ENCODE measurements at places on chromosomes 6 and 20.

- no peaks in the 10 kb centered on the region for H3K36me3 ChIP-seq
- peak; percentile 72 for DNase-seq
- H3K27me3 ChIP-seq: no peaks in the 10 kb centered on the region
- H3K4me3 ChIP-seq: no peak overlapping the region
- peaks cover 56% of the 10 kb centered on the region for H3K4me1 ChIP-seq
Observed at GRCh38 chr6:5761370-5761769, 245.4 kb downstream of the NRN1 start.

- H3K36me3 ChIP-seq: no peaks in the 10 kb centered on the region
- peaks cover 20% of the 10 kb centered on the region for H3K4me1 ChIP-seq
- DNase-seq: peak; percentile 92
Observed at GRCh38 chr6:158043586-158044524, 62.2 kb downstream of the SYNJ2 start.

DNA sequence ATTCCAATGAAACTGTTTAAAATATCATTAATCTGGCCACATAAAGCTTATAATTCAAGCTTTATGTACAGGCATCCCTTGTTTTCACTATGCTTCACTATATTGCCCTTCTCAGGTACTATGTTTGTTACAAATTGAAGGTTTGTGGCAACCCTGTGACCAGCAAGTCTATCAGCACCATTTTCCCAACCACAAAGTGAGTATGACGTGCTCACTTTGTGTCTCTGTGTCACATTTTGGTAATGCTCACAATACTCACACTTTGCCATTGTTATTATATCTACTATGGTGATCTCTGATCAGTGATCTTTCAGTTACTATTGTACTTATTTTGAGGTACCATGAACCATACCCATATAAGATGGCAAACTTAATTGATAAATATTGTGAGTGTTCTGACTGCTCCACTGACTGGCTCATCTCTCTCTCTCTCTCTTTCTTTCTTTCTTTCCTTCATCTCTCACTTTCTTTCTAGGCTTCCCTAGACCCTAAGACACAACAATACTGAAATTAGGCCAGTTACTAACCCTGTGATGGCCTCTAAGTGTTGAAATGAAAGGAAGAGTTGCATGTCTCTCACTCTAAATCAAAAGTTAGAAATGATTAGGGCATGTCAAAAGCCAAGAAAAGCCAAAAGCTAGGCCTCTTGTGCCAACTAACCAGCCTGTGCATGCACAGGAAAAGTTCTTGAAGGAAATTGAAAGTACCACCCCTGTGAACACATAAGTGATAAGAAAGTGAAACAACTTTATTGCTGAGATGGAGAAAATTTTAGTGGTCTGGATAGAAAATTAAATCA is 227.9 kb downstream of the BCAS1 start:
- no peak overlapping the region for H3K27ac ChIP-seq
- no peaks in the 10 kb centered on the region for H3K27me3 ChIP-seq
- no peaks in the 10 kb centered on the region for H3K4me1 ChIP-seq
- no peak for DNase-seq

DNA sequence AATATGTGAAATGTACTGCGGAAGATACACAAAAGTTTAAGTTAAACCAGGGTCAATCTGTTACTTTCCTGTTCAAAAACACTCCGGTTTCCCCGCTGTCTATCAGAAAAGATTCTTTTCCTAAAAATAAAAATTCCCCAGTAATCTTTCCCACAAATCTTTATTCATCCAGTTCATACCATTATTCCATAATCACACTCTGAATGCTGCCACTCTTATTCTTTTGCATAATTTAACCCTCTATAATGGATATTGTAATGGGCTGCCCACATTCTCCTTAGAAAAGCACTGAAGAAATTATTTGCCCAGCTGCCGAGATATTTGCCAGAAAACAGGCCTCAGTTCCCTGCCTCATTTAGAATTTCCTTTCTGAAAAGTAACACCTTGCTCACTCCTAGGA is 68.6 kb downstream of the EPHA7 start:
- H3K27me3 ChIP-seq: no peaks in the 10 kb centered on the region
- H3K36me3 ChIP-seq: no peaks in the 10 kb centered on the region
- no peaks in the 10 kb centered on the region for H3K4me1 ChIP-seq
- no peak for DNase-seq
- no peak overlapping the region for H3K27ac ChIP-seq

GRCh38 chr6:16903470-16903869 is 142.2 kb upstream of the ATXN1 start:
- H3K4me3 ChIP-seq: no peak overlapping the region
- DNase-seq: no peak

GRCh38 chr20:35821807-35822242 is 50.0 kb downstream of the PHF20 start:
- DNase-seq: no peak
- H3K4me3 ChIP-seq: no peak overlapping the region
- H3K27ac ChIP-seq: no peak overlapping the region

DNA sequence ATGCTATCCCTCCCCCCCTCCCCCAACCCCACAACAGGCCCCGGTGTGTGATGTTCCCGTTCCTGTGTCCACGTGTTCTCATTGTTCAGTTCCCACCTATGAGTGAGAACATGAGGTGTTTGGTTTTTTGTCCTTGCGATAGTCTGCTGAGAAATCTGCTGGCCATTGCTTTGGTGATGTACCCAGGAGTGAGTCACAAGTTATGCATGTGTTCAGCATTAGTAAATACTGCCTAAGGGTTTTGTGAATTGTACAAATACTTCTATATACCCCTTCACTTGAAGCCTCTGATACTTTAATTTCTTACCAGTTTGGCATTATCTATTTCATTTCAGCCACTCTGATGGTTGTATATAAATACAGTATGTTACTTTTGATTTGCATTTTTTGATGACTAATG is 711.3 kb upstream of the GJE1 start:
- no peaks in the 10 kb centered on the region for H3K27me3 ChIP-seq
- H3K4me1 ChIP-seq: no peaks in the 10 kb centered on the region
- H3K4me3 ChIP-seq: no peak overlapping the region
- H3K27ac ChIP-seq: no peak overlapping the region
- DNase-seq: no peak
- H3K36me3 ChIP-seq: peaks cover 4% of the 10 kb centered on the region

GRCh38 chr20:64038224-64038564 is 2.2 kb downstream of the C20orf204 start:
- no peak for DNase-seq
- peaks cover 30% of the 10 kb centered on the region for H3K4me1 ChIP-seq
- peaks cover 3% of the 10 kb centered on the region for H3K27me3 ChIP-seq

GRCh38 chr20:22403022-22403631 is 181.2 kb downstream of the FOXA2 start:
- peaks cover 20% of the 10 kb centered on the region for H3K4me1 ChIP-seq
- H3K27ac ChIP-seq: peak overlapping the region; percentile 29
- DNase-seq: no peak
- H3K27me3 ChIP-seq: no peaks in the 10 kb centered on the region

- H3K27me3 ChIP-seq: no peaks in the 10 kb centered on the region
- H3K36me3 ChIP-seq: no peaks in the 10 kb centered on the region
- H3K4me3 ChIP-seq: no peak overlapping the region
- H3K27ac ChIP-seq: no peak overlapping the region
Observed at GRCh38 chr6:151109361-151109760, 130.4 kb upstream of the AKAP12 start.

DNA sequence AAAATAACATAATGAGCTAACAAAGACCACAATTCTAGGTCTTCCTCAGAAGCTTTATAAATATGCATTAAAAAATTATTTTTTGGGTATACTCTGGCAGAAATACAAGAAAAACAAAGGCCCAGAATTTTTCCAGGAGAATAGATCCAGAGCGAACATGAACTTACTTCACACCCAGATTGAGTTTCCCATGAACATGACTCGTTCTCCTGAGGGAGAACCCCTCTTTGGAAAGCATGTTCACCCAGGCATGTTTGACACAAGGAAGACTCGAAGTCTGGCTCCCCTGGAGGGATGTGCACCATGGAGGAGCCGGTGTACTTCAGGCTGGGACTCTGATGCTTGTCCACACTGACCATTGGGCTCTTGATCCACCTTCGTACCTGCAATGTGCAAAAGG is 56.1 kb downstream of the SGK1 start:
- no peaks in the 10 kb centered on the region for H3K4me1 ChIP-seq
- DNase-seq: no peak
- no peak overlapping the region for H3K4me3 ChIP-seq
- H3K27ac ChIP-seq: no peak overlapping the region

DNA sequence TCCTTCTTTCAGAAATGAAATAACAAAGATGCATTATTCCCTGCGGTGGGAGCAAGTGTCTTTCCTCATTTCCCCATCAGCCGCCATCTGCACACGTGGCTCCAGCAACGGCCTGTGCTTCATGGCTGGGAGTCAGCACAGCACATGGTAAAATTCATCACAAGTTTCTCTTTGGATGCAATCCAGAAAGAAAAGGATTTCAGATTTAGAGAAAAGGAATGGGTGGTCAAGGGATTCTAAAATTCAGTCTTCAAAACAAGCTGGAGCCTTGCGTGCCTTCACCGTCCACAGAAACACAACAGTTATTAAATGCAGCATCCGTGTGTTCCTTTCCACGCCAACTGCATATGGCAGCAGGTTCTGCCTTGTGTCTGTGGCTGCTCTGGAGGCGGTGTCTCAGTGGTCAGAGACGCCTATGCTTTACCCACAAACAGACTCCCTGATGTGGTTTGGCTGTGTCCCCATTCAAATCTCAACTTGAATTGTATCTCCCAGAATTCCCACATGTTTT is 107.6 kb downstream of the THBS2 start:
- no peak overlapping the region for H3K27ac ChIP-seq
- no peak overlapping the region for H3K4me3 ChIP-seq
- H3K4me1 ChIP-seq: peaks cover 19% of the 10 kb centered on the region
- H3K27me3 ChIP-seq: no peaks in the 10 kb centered on the region
- H3K36me3 ChIP-seq: no peaks in the 10 kb centered on the region

DNA sequence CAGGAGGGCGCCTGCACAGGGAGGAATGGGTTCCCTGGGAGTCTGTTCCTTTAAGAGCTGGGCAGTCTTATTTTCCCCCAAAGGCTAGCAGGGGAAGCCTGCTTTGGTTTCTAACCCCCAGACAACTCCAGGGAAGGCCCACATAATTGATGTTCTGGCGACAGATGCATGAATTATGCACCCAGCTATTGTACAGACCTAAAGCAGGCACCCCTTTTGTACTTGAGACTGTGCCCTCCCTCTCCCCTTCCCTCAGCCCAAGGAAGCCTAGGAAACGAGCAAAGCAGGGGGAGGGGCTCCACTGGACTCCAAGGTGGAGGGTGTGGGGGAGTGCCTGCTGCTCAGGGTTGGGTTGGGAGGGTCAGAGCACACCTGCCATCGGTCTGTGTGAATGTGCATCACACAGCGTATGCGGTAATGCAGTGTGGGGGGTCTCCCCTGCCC is 102.1 kb downstream of the KCNB1 start:
- no peak overlapping the region for H3K27ac ChIP-seq
- no peak overlapping the region for H3K4me3 ChIP-seq
- H3K36me3 ChIP-seq: no peaks in the 10 kb centered on the region
- no peak for DNase-seq

- H3K36me3 ChIP-seq: no peaks in the 10 kb centered on the region
- H3K27me3 ChIP-seq: no peaks in the 10 kb centered on the region
- H3K4me1 ChIP-seq: peaks cover 35% of the 10 kb centered on the region
- H3K4me3 ChIP-seq: no peak overlapping the region
- no peak for DNase-seq
- H3K27ac ChIP-seq: no peak overlapping the region
Observed at GRCh38 chr20:48789185-48789668, 38.6 kb downstream of the PREX1 start.

GRCh38 chr6:15413466-15414234 is 167.8 kb downstream of the JARID2 start:
- H3K36me3 ChIP-seq: no peaks in the 10 kb centered on the region
- H3K4me3 ChIP-seq: no peak overlapping the region
- no peak for DNase-seq
- no peaks in the 10 kb centered on the region for H3K27me3 ChIP-seq

DNA sequence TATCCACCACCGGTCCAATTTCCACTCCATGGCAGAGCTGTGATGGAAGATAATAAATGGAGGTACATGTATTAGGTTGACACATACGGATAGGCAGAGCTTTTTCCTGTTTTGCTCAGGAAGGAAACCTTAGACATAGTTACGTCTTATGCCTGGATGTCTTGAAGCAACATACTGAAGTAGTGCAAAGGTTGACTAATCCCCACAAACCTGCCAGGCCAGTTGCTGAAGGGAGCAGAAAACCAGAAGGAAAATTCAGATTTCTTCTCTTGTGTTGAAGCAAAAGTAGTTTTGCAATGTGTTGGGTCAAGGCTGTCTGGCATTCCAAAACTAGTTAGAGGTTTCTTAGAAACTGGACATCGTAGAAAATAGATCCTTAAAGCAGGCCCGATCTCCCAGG is 68.7 kb downstream of the PHACTR1 start:
- H3K4me3 ChIP-seq: no peak overlapping the region
- no peaks in the 10 kb centered on the region for H3K36me3 ChIP-seq
- no peak overlapping the region for H3K27ac ChIP-seq
- no peaks in the 10 kb centered on the region for H3K27me3 ChIP-seq
- no peaks in the 10 kb centered on the region for H3K4me1 ChIP-seq
- no peak for DNase-seq

DNA sequence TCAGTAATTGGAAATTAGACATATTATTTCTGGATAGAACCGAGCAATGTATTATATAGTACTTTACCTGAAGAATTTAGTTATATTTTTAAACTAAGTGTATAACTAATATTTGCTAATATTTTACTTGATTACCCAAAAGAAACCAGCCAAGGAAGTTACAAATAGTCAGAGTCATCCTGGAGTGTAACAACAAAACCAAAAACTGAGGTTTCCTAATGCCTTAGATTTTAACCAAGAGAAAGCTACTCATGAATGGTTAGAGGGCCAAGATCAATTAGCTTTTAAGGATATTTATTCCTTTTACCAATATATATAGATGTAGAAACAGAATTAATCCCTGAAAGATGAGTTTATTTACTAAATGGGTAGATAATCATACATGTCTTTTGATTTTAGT is 26.0 kb downstream of the TAB2 start:
- H3K4me1 ChIP-seq: peaks cover 46% of the 10 kb centered on the region
- no peak overlapping the region for H3K27ac ChIP-seq
- no peak for DNase-seq
- no peak overlapping the region for H3K4me3 ChIP-seq

DNA sequence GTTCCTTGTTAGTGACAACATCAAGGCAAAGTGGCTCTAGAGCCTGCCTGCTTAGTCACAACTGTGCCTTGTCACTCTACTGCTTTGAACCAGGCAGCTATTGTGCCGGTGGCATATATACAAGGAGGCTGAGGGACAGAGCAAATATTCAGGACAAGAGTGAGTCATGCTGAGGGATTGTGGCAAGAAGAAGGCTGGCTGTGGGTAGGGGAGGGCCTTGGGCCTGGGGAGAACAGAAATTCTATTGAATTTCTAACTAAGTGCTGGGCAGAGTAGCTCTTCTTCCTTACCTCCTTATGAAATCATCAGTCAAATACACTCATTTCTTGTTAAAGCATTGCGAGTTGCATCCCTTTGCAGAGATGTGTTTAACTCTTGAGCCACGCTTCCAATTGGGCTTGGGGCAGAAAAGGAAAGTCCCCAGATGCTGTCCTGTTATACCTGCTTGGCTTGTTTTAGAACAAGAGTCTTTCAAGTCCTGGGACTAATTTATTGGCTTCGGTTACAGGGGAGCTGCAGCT is 59.7 kb downstream of the PFDN4 start:
- no peak overlapping the region for H3K27ac ChIP-seq
- H3K4me3 ChIP-seq: no peak overlapping the region
- H3K4me1 ChIP-seq: peaks cover 4% of the 10 kb centered on the region
- no peaks in the 10 kb centered on the region for H3K36me3 ChIP-seq
- no peaks in the 10 kb centered on the region for H3K27me3 ChIP-seq

- H3K4me1 ChIP-seq: peaks cover 24% of the 10 kb centered on the region
- H3K27me3 ChIP-seq: no peaks in the 10 kb centered on the region
- peaks cover 24% of the 10 kb centered on the region for H3K36me3 ChIP-seq
Observed at GRCh38 chr20:36604952-36605398, 604 bp upstream of the RAB5IF start.

Data from tibial artery (tissue), 4 donors.